ENCODE measurements at places on chromosomes 12 and 14.

GRCh38 chr12:18629916-18630315, 107.9 kb downstream of the PLCZ1 start:
- DNase-seq: no peak

DNA sequence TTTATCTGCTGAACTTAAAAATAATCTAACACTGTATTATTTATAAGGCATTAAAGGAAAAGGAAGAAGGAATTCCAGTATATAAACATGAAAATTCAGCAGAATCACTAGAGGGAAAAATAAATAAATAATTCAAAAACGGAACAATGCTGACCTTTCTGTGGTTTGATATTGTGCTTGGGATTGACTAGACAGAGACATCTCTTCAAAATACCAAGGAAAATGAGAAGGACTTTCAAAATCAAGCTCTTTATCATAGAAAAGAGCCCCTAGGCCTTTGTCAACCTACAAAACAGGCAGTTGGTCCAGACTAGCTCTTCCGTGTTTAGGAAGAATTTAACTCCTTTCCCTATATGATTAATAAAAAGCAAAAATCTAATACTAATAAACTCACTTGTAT, 6.3 kb upstream of the FLRT2 start:
- no peak for DNase-seq

- DNase-seq: peak; percentile 29
Observed at GRCh38 chr12:126784328-126784921, 1482.5 kb upstream of the TMEM132C start.

GRCh38 chr12:64916411-64917261, 92.2 kb downstream of the TBC1D30 start:
- DNase-seq: no peak

Measured in stimulated activated CD4-positive, alpha-beta T cell treated with anti-CD3 and anti-CD28 coated beads, Interleukin-12 subunit alpha, Interleukin-12 subunit beta, amount 100 ng/mL, for 24 hours (primary cell).